ENCODE measurements at places on chromosomes 4 and X. TPM values are rescaled to one million over a fixed set of nuclear protein-coding genes. Genes with fewer than 3 reads are reported as not detected.

TMEM150C gene
- 0.53 TPM for total RNA-seq

UCP1 gene
- not detected for total RNA-seq

GPM6B gene
- 16.8 TPM for total RNA-seq

RADX gene
- total RNA-seq, result 1.4 TPM

CXXC4 gene
- not detected for total RNA-seq

F8A2 gene
- total RNA-seq, result not detected

CENPVL2 gene
- total RNA-seq, result not detected

IDUA gene
- 16.9 TPM for total RNA-seq

PAGE2B gene
- total RNA-seq, result not detected

ASB11 gene
- not detected for total RNA-seq

CSAG3 gene
- not detected for total RNA-seq

TLL1 gene
- total RNA-seq, result 0.10 TPM

TRIM61 gene
- total RNA-seq, result 3.0 TPM

CPLX1 gene
- total RNA-seq, result not detected

AFM gene
- not detected for total RNA-seq

BST1 gene
- 55.3 TPM for total RNA-seq

ERVMER34-1 gene
- not detected for total RNA-seq

PRDM8 gene
- 4.9 TPM for total RNA-seq

CXCR3 gene
- total RNA-seq, result not detected

ARL13A gene
- total RNA-seq, result not detected

MND1 gene
- total RNA-seq, result 0.79 TPM

GPR101 gene
- not detected for total RNA-seq

PHKA1 gene
- 9.3 TPM for total RNA-seq

SUPT20HL1 gene
- total RNA-seq, result 0.07 TPM

ARL9 gene
- total RNA-seq, result 0.07 TPM

DSPP gene
- total RNA-seq, result not detected

SRP72 gene
- total RNA-seq, result 66.4 TPM

NIPAL1 gene
- total RNA-seq, result 2.0 TPM

TCEAL2 gene
- 0.23 TPM for total RNA-seq

VGLL1 gene
- not detected for total RNA-seq

UGT2A1 gene
- not detected for total RNA-seq

HPSE gene
- 0.13 TPM for total RNA-seq

NMU gene
- total RNA-seq, result not detected
